ENCODE measurements at places on chromosomes 5 and 9.

- DNase-seq, result no peak
Observed at GRCh38 chr5:169763376-169764017, 126.4 kb downstream of the DOCK2 start.

GRCh38 chr5:92945605-92946097 is 635.4 kb downstream of the NR2F1-AS1 start:
- no peak for DNase-seq

DNA sequence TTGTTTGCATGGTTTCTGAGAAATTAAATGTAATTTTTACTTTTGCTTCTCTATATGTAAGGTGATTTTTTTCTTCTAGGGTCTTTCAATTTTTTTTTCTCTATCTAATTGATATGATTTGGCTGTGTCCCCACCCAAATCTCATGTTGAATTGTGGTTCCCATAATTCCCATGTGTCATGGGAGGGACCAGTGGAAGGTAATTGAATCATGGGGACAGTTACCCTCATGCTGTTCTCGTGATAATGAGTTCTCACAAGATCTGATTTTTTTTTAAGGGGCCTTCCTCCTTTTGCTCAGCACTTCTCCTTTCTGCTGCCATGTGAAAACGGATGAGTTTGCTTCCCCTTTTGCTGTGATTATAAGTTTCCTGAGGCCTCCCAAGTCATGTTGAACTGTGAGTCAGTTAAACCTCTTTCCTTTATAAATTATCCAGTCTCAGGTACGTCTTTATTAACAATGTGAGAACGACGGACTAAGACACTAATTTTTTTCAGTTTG is 150.8 kb downstream of the MTRR start:
- DNase-seq, result no peak

GRCh38 chr5:95779611-95780010 is 42.9 kb downstream of the GLRX start:
- no peak for DNase-seq

DNA sequence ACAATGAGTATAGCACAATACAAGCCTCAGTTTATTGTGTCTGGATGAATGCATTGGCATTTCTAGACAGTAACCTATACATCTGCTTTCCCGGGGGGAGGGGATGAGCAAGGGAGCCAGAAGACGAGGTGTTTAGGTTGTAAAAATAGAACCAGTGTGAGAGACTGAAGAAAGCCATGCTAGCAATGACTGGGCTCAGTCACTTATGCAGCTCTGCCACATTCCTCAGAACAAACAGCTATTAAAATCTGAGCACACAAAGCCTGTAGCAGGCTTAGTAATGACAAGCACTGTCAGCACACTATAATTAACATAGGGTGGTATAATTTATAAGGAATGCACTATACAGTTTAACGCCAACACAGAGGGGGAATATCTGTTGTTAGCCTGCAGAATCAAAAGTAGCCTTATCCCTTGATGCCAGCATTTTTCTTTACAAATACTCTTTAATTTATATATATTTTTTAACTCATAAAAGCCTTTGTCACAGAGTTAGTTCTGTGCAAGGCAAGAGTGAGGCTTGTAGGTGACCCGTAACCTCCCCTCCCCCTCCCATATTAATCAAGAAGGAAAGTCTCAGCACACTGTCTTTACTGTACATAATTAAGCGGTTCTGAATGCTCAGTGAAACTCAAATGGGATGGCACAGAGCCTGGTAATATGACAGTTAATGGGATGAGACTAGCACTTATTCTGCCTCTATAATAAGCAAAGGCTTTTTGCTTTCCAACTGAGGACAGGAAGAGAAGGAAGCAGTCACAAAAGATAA is 295.4 kb downstream of the CSNK1G3 start:
- DNase-seq, result no peak

DNA sequence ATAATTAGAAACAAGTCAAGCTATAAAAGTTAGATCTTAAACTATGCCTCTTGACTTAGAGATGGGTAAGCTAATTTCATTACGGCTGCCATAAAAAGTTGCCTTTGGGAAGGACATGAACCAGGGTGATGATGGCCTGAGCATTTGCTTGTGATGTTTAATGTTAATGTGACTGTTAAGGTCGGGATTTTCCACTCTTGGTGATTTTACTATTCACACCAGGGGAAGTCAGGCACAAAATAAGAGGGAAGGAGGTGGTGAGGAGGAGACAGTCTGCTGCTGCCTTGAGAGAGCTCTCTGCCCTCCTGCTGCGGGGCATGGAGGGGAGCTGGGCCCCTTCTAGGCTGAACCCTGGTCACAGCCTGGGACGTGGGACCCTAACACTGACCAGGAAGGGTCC is 34.4 kb downstream of the AHRR start:
- no peak for DNase-seq

- no peak for DNase-seq
Observed at GRCh38 chr5:2946315-2946714, 194.8 kb upstream of the IRX2 start.

DNA sequence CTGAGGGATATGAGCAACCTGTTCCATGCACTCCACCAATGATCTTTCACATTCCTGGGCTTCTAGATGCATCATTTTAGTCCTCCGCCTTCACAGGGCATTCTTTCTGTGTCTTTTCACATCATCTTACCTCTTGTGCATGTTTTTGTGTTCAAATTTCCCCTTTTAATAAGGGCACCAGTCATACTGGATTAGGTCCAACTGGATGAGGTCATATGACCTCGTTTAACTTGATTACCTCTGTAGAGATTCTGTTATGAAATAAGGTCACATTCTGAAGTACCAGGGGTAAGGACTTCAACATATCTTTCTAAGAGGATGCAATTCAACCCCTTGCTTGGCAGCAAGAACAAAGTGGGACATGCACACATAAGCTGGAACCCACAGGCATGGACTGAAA is 335.3 kb upstream of the TLE4 start:
- no peak for DNase-seq

DNA sequence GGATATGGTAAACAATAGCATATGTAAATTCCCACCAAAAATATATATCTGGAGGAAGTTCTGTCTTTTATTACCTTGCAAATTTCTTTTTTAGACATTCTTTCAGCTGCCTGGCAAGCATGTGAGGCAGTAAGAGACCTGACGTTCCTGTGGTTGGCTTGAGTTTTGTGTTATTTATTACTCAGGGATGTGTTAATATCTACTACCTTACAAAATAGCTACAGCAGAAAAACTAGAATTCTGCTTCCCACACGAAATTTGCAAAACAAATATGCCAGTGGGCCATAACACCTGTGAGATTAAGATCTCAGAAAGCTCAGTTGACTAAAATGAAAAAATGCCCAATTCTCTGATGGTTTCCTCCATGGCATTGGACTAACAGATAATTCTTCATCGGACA is 274.2 kb downstream of the TMEM167A start:
- no peak for DNase-seq

GRCh38 chr9:117903453-117903852 is 199.2 kb downstream of the TLR4 start:
- DNase-seq, result no peak

- DNase-seq, result no peak
Observed at GRCh38 chr5:45017568-45017967, 208.8 kb downstream of the MRPS30 start.

DNA sequence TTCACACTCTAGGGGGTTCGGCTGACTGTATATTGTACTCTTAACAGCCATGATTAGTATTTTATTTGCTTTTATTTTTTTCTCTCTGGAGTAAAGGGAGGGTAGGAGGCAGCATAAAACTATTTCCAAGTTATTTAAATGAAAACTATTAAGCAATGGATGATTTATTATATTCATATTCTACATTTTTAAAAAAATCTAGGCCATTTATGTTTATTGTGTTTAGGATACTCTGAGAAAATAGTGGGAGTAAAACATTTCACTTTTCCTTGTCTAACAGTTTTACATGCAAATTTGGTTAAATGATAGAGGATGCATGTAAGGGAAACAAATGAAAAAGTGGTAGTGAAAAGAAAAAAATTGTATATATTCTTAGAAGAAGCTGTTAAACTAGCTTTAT is 276.3 kb downstream of the GAS1 start:
- no peak for DNase-seq

- no peak for DNase-seq
Observed at GRCh38 chr5:180121826-180122413, 50.4 kb upstream of the RNF130 start.

DNA sequence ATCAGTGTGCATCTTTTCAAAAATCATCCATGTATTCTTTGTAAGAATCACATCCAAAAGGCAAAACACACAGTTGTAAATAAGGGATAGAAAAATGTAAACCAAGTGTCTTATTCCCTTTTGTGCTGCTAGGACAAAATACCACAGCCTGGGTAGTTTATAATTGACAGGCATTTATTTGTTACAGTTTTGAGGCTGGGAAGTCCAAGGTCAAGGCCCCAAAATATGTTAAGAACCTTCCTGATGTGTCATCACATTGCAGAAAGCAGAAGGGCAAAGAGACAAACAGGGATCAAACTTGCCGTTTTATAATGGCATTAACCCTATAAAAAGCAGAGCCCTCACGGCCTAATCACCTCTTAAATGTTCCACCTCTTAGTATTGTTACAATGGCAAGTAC is 364.8 kb downstream of the MED10 start:
- no peak for DNase-seq

DNA sequence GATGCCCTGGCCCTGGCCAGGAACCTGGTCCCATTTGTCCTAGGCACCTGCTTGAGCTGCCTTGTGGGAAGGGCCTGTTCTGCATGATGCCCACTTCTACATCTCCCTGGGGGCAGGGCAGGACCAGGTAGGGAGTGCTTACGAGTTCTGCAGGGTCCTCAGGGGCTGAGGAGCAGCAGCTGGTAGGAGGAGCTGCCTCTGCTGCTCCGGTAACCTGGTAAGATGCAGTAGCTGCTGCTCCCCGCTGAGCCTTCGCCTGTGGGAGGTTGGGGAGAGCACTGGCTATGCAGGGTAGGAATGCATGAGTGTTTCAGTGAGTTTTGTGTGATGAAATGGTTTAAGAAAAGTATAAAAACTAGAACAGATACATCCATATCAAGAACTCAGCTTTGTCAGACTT is 13.6 kb downstream of the LRRC8A start:
- DNase-seq, result no peak

- no peak for DNase-seq
Observed at GRCh38 chr5:119072496-119072895, 1.6 kb downstream of the DMXL1 start.

GRCh38 chr5:61534481-61535267 is 202.6 kb downstream of the ZSWIM6 start:
- DNase-seq, result no peak

DNA sequence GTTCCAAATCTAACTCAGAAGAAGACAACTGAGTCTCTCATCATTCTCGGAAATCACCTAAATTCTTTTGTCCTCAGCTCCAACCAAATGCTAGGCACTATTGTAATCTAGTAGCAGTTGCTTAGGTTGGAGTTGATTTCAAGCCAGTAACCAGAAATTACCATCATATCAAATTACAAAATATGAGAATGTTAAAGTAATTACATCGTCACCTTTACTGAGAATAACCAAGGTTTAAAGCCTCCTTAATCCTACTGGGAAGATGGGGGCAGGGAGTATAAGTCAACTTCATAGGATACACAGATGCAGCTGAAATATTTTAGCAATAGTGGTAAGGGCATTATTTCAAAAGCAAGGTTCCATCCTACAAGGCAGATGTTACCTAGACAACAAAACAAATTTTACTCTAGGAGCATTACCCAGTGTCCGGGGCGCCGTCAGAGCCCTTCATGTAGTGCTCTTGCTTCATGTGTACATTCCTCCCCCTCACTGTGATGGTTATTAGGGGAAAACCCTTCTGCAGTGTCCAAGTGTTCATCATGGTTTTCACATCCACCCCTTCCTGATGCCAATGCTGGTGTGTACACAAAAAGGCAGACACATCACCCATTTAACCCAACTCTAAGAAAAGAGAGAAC is 19.5 kb downstream of the ERAP1 start:
- DNase-seq, result no peak

- DNase-seq, result no peak
Observed at GRCh38 chr5:11385251-11385900, 518.9 kb downstream of the CTNND2 start.

DNA sequence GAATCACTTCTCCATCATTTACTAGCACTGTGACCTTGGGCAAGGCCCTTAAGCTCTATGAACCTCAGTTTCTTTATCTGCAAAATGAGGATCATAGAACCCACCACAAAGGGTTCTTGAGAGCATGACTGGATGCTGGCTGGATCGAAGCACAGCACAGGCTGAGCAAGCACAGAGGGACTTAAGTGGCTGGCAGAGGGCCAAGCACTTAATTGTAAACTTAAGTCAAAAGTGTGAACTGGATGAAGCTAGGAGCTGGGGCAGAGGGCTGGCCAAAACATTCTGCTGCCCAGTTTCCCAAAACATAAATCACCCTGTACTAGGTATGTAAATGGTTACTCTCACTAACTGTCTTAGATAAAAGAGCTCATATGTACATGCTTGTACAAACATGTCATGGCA is 112.3 kb upstream of the WWC1 start:
- DNase-seq, result no peak

DNA sequence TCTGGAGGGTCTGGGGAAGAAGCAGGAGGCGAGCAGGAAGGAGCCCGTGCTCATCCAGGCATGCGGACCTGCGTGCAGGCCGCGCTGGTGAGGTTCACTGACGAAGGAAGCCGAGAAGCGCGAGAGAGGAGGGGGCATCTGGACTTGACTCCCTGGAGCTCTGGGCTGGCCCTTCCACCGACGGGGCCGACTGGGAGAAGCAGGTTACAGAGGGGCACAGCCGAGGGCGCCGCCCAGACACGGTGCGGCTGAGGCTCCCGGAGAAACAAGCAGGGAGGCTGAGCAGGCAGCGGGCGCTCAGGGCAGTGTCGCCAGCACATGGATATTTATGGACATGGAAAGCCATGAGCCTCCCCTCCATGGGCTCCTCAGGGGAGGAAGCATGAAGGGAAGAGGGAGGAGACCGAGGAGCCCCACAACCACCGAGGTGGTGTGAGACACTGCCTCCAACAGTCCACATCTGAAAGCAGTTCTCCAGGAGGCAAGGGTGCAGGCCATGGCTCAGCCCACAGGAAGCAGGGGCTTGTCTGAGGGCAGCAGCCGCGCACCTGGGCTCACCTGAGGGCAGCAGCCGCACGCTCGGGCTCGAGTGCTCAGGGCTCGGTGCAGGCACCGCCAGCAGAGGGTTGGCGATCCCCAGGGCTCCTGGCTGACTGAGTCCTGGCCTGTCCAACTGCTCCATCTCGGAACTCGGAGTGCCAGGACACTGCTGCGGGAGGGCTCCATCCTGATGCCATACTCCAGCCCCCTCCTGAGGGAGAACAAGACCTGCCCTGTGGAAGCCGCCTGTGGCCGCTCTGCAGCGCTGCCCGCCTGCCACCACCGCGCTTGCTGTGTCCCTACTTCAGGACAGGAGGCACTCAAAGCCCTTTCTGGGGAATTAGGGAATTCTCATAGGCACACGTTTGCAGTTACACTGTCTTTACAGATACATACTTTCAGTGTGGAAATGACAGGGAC is 15.7 kb upstream of the INPP5E start:
- DNase-seq, result no peak
